ENCODE measurements at places on chromosomes 11 and 22.
A peak's percentile ranks its signal among the peaks of the same experiment; 100 is the strongest.

DNA sequence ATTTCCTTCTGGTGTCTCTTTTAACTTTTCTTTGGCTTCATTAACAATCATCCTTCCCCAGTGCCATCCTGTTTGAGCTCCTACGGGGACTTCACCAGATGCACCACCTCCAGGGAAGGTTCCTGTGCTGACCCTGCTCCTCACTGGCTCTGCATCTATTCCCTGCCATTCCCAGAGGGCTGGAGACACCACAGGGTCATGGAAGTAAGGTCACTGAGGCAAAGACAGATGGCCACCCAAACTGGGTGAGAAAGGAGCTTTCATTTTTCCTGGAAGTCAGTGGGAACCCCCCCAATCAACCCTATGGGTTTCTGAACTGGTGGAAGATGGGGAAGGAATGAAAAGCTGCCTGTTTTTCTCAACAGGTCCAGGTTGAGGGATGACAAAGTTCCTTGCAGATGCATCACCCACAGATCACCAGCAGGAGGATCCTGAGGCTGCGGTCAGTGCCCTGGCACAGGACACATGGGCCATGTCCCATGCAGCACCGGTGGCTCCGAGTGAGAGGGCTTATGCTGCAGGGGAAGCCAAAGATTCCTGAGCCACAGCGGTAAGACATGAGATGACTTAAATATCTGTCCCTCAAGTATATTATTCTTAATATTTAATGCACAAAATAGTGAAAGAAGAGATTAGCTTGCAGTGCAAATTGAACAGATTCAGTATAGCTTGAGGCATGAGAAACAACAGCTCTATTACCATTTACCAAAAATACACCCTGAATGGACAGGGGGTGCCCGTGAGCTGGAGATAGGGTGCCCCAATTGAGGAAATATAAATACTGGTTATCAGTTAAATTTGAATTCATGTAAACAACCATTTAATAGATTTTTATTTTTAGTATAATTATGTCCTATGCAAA, 73.0 kb upstream of the VPREB1 start:
- DNase-seq: peak; percentile 6

DNA sequence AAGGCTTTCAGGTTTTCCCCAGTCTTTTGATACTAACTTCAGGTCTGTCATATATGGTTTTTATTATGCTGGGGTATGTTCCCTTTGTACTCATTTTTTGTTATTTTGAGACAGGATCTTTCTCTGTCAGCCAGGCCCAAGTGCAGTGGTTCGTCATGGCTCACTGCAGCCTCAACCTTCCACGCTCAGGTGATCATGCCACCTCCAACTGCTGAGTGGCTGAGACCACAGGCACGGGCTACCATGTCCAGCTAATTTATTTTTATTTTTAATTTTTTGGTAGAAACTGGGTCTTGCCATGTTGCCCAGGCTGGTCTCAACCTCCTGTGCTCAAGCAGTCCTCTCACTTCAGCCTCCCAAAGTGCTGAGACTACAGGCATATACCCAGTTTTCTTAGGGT, 50.6 kb upstream of the PDGFD start:
- no peak for DNase-seq

DNA sequence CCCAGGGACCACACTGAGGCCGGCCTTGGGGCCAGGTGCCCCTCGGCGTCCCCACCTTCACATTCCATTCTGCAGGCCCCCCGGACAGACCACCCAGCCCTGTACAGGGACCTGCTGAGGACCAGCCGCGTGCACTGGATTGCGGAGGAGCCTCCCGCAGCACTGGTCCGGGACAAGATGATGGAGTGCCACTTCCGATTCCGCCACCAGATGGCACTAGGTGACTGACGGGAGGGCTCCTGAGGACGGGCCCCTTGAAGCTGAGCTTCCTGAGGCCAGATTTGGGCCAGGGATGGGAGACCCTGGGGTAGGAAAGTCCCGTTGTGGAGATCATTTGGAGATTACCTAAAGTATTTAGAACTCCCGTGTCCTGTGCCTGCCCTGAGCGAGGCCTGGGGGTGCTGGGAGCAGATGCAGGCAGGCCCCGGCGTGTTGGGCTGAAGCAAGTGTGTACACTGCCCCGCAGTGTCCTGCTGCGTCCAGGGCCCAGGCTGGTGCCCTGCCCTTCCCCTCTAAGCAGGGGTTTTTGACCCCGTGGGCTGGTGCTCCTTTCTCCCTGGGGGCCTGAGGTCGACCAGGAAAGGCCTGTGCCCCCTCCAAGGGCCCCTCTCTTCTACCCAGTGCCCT, 20.0 kb downstream of the TRMU start:
- DNase-seq: no peak

GRCh38 chr11:120918257-120918656, 105.6 kb upstream of the TBCEL start:
- no peak for DNase-seq

DNA sequence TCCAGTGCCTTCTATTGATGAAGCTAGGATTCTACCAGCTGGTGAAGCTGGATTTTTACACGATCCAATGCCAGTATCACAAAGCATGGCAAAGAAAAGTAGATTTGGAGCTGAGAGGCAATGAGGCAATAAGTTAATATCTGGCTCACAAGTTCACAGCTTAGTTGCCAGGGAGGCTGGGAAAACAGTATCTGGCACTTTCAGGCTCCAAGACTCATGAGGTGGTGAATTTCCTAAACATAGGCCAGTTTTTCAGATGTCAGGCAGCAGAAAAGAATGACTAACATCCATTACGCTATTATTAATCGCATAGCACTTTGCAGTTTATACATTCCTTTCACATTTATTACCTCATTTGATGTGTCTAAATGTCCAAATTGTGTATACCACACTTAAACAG, 122.7 kb downstream of the GRIA4 start:
- no peak for DNase-seq

DNA sequence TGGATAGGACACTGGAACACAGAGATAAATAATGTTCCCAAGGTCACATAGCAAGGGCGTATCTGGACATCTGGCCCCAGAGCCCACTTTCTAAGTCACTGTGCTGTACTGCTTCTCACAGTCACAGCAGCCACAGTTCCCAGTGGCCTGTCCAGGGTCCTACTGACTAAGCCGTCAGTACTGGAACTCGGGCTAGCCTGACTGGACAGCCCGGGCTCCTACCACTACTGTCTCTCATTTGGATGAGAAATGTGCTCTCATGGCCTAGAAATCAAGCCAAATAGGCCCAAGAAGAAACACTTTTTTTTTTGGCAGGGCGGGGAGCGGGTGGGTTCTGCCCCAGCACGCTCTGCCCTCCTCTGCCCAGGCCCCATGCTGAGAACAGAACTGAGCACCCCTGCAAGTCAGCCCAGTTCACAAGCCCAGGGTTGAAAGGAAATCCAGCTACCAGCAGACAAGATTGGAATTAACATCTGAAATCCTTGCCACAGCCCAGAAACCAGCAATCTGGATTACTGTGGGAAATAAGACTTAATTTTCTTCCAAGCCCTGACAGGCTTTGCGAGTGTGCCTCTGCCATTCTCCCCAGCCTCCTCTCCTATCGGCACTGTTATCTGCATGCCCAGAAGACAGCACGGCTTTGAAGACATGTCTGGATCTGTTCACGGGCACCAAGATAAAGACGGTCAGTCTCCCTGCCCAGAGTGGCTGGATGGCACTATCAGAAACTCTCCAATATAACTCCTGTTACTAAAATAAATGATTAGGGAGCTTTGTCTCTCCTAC, 182.9 kb upstream of the NCAM1 start:
- DNase-seq: no peak

DNA sequence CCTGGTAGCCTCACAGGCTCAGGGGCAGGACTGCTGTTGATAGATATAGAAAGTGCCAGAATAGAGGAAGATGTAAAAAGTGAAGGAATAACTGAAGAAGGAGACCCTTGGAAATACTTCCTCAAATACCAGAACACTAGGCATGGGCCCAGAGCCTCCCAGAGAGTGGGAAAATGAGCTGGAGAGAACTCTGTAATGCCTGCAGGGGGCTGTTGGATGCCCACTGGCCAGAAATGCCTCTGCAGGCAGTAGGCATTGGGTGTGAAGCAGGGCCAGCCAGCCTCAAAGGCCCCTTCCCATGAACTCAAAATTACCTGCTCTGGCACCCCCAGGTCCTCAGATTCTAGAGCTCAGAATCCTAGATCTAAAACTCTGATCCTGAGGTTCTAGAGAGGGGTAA, 15.1 kb downstream of the P2RY2 start:
- no peak for DNase-seq

DNA sequence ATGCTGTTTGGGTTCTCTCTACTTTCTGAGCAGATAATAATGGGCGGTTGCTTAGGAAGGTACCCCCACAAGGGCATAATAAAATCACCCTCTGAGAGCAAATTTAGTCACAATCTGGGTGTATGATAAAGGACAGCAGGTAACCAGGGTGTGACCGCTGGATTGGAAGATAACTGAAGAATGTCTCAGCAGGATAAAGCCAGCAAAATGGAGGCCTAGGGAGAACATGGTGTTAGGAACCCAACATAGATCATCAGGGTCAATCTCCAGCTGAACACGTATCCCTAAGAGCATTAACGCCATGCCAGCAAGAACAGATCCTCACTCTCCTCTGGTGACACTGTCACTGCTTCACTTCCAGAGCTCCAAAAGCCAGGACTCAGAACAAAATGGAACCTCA, 64.5 kb upstream of the SCUBE2 start:
- no peak for DNase-seq

DNA sequence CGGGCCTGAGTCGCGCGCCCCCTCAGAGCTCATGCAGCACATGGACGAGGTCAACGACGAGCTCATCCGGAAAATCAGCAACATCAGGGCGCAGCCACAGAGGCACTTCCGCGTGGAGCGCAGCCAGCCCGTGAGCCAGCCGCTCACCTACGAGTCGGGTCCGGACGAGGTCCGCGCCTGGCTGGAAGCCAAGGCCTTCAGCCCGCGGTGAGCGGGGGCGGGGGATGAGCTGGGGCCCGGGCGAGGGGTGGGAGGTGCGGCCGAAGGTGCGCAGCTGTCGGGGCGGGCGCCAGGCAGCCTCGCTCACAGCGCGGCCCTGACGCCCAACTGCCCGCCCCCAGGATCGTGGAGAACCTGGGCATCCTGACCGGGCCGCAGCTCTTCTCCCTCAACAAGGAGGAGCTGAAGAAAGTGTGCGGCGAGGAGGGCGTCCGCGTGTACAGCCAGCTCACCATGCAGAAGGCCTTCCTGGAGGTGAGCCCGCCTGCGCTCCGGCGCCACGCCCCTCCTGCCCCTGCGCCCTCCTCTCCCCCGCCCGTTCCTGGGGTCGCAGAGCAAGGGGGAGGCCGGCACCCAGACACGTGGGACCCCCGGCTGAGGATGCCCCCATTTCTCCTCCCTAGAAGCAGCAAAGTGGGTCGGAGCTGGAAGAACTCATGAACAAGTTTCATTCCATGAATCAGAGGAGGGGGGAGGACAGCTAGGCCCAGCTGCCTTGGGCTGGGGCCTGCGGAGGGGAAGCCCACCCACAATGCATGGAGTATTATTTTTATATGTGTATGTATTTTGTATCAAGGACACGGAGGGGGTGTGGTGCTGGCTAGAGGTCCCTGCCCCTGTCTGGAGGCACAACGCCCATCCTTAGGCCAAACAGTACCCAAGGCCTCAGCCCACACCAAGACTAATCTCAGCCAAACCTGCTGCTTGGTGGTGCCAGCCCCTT, 20.5 kb downstream of the EPS8L2 start:
- no peak for DNase-seq

DNA sequence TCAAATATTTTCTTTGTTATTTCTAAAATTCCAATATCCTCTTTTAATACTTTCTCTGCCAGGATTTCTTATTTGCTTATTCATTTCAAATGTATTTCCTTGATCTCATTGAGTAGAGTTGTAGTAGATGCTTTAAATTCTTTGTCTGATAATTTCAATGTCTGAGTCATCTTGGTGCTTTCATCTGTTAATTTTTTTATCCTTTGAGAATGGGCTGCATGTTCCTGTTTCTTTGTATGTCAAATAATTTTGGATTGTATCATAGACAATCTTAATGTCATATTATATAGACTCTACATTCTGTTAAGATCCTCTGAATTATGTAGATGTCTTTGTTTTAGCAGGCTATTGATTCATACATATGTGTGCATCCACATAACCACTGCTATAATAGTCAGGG, 57.5 kb downstream of the MYEOV start:
- DNase-seq: no peak

DNA sequence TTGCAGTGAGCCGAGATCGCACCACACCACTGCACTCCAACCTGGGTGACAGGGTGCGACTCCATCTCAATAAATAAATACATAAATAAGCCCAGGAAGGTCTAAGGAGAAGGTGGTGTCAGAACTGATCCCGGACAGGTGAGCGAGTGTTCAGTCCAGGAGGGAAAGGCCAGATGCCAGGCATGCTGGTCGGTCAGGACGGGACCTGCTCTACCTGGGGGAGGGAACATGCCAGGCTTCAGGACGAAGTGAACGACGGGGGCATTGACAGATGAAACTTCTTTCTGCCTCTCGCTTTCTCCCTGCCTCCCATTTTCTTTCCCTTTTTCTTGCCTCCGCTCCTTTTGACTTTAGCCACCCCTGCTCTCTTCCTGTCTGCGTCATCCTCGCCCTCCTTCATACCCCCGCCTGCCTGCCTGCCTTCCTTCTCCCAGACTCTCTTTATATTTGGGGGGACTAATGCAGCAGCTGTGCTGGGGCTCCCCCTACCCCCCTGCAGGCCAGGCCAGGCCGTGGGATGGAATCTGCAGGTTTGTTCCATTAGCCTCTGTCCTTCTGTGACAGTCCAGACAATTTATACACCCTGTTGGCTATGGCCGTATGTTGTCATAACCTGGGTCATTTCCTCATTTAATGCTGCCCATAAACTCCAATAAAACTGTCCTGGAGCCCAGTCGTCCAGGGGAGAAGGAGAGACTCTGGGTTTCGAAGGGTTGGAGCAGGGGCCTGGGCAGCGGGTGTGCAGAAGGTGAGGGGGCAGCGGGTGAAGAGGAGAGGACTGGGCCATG, 209.2 kb upstream of the TBCEL start:
- no peak for DNase-seq

DNA sequence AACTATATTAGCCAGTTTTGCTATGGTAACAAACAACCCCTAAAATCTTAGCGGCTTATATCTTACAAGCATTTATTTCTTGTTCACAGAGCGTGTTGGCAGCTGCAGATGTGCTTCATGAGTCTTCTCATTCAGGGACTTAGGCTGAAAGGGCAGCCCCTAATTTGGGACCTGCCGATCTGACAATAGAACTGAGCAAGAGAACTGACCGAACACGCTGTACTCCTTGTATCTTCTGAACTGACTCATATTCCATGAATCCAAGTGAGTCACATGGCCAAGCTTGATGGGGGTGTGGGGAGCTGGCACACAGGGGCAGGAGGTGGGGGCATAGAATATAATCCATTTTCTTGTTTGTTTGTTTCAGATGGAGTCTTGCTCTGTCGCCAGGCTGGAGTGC, 481.7 kb upstream of the CADM1 start:
- no peak for DNase-seq

DNA sequence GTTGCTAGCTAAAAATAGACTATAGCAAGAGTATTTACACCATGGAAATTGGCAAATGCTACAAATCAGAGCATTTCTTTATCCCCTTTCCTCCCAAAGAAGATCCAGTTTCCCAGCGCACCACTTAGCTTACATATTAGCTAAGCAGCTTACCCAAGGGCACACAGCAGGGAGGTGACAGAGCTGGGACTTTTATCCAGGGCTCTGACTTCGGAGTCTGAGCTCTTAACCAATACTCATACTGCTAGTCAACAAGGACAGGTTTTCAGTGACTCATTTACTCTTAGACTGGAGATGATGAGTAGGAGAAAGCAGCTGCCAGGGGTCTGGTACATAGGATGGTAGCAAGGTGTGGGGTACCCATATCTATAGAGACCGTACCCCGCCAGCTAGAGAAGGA, 38.4 kb downstream of the NAV2 start:
- no peak for DNase-seq

GRCh38 chr22:23102776-23103175, 32.5 kb downstream of the GNAZ start:
- DNase-seq: no peak
